Activated CD4-positive, alpha-beta T cell treated with anti-CD3 and anti-CD28 coated beads, Interleukin-2, amount 50 U/mL, for 24 hours (primary cell): ENCODE measurements at places on chromosomes 5 and 9.

- no peak for DNase-seq
Observed at GRCh38 chr5:167759057-167759821, 532.2 kb upstream of the WWC1 start.

DNA sequence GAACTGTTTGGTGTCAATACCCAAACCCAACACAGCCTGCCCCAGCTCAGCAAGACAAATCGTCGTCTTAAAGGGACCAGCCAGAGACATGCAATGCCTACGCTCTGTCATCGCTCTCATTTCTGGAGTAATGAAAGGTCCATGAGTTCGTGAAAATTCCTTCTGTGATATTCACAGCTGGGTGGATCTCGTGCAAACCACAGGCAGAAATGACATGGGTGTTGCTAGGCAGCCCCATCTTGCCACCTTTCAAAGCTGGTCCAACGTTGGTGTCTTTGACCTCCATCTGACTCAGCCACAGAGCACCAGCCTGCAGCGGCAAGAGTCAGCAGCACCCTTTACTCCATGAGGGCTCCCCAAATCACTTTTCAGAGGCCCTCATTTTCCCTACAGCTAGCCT lies 215.3 kb downstream of the SLIT3 start:
- DNase-seq: no peak

GRCh38 chr9:17251100-17251499 lies 116.3 kb downstream of the CNTLN start:
- DNase-seq: no peak

DNA sequence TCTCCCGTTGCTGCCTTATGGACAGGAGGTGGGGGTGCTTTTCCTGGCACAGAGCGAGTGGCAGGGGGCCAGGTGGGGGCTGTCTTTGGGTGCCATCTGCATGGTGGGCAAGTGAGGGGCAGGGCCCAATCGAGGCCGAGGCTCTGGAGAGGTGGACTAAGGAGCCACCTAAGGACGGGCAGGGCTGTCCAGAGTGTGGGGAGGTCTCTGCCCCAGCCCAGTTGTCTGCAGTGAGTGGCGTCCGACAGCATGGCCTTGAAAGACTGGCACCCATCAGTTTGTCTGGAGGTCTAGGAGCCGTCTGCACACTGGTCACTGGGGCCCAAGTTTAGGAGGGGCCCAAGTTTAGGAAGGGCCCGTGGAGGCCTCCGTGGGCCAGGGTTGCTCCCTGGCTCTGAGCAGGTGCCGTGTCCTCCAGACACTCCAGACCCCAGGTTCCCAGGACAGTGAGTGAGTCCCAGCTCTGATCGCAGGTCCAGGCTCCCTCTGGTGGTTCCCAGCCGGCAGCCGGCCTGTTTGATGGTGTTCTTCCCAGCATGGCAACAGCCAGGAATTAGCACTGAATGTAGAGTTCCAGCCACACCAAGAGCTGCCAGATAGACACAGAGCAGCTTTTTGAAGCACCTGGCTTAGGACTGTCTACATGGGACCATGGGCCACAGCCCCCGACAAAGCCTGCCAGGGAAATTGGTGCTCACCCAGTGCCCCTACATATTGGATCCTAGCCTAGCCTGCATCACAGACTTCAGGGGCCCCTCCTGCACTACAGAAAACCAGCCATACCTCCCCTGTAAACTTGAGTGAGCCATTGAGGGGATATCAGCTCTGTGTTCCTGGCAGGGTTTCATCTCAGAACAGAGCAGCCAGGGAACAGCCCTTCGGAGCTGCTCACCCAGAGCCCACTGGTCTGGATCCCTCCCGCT lies 120.9 kb downstream of the WNK2 start:
- no peak for DNase-seq

DNA sequence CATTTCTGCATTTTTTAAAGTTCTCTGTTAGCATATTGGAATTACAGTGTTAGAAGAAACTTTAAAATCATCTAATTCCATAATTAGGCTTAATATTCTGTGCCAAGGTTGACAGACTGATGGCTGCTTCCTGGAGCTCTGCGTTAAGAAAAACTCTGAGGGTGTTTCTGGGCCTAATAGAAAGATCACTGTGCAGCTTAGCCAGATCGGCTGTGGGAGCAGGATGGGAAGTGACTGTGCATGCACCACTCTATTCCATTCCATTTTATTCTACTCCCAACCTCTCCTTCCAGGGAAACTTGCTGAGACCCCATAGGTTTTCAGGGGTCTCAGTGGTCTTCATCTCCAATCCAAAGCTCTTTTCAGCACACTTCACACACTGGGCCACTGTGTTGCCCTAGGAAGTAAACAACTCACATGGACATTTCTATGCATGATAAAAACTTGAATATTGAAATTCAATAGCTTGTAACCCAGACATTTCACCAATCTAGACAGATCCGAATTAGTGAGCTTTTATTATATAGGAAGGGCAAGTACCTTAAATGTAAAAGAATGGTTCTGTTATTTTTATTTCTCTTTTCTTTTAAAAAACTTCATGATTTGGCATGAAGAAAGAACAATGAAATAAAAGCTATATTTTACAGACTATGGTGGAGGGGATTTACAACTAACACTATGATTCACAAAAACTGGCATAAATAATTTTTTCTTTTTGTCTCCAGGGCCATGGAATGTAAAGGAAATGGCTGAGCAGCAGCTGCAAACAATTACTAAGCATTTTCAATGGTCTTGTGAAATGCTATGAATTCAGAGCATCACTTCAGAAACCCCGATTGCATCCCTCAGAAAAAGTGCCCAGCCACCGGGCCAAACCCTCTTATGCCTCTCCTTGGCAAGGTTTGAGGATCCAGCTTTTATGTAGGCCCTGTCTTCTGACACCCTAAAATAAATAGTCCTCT lies 51.4 kb upstream of the DAB2 start:
- no peak for DNase-seq

GRCh38 chr9:28082671-28083070 lies 509.4 kb upstream of the C9orf72 start:
- no peak for DNase-seq

- no peak for DNase-seq
Observed at GRCh38 chr9:131891598-131891997, 151.7 kb upstream of the RAPGEF1 start.

- DNase-seq: no peak
Observed at GRCh38 chr5:118862596-118862995, 125.8 kb downstream of the DTWD2 start.

DNA sequence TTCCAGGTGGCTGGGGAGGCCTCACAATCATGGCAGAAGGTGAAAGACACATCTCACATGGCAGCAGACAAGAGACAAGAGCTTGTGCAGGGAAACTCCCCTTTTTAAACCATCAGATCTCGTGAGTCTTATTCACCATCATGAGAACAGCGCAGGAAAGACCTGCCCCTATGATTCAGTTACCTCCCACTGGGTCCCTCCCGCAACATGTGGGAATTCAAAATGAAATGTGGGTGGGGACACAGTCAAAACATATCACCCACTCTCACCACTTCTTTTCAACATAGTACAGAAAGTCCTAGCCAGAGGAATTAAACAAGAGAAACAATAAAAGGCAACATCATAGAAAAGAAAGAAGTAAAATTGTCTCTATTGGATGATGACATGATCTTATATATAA lies 223.4 kb upstream of the SLC24A2 start:
- DNase-seq: no peak

- no peak for DNase-seq
Observed at GRCh38 chr9:107178293-107178692, 104.8 kb upstream of the RAD23B start.

DNA sequence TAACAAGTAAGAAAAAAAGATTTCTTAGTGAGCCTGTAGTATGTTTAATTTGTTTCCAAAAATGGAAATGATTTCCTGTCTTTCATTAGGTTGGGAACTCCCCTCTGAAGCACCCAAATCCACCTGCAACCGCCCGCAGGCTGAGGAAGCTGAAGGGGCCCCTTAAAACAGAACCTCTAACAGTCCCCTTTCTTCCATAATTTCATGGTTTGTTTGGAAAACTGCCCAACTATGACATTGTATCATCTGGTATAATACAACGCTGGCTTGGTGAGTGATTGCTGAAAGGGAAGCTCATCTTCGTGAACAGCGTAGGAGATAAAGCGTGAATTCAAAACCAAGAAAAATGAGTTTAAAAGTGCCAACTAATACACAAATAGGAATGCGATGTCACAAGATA lies 215.5 kb downstream of the FSTL4 start:
- no peak for DNase-seq

- no peak for DNase-seq
Observed at GRCh38 chr9:130984521-130984920, 24.5 kb upstream of the LAMC3 start.

DNA sequence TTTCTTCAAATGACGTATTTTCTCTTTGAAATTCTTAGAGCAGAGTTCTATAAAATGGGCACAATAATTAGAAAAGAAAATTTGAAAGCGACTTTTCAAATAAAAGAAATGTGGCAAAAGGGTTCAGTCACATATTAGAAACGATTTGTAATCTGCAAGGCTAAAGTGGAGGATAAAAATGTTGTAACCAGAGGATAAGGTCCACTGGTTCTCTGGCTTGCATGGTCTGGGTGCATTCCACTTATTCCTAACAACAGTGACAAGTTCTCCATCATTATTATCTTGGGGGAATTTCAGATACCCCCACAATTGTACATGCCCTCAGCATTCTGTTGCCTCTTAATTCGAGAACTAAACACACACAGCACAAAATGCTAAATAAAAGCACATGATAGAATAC lies 91.1 kb downstream of the IQGAP2 start:
- DNase-seq: no peak

GRCh38 chr9:136673975-136674785 lies 11.5 kb downstream of the EGFL7 start:
- no peak for DNase-seq

- DNase-seq: no peak
Observed at GRCh38 chr9:133090187-133090586, 28.4 kb downstream of the CEL start.

GRCh38 chr9:91661451-91661850 lies 237.8 kb upstream of the NFIL3 start:
- DNase-seq: no peak

DNA sequence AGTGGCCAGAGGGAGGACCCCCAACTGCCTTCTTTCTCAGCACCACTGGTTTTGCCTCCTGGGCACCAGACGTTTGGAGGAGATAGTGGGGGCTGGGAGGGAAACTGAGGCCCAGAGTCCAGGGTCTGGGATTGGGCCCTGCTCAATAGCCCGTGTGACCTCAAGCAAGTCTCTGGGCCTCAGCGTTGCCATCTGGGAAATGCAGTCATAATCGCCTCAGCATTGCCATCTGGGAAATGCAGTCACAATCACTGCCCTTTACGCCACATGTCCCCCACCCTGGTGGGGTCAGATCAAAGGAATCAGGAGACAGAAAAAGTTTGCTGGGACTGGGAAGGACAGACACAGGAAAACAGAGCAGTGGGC lies 1.6 kb downstream of the SH2D3C start:
- no peak for DNase-seq

GRCh38 chr9:115008536-115009270 lies 78.3 kb upstream of the TNFSF8 start:
- DNase-seq: no peak

DNA sequence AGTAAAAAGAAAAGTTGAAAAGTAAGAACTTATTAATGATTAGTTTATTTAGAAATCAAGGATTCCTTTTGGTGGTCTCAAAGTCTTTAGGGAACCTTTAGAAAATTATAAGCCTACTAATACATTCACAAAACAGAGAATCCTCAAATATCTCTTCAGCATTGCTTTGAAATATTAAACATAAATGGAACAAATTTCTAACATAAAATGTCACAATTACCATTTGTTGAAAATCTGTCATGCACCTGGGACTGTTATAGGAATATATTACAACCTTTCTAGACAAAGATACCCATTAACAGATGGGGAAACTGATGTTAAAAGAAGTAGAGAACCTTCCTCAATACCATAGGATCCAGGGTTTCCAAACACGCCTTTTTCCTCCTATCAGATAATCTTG lies 83.2 kb downstream of the LHFPL2 start:
- no peak for DNase-seq
